MV-4-11 (cell line): ENCODE measurements at places on chromosomes 7 and 10.

- no peak for DNase-seq
Observed at GRCh38 chr7:69309601-69310000, 288.7 kb upstream of the AUTS2 start.

DNA sequence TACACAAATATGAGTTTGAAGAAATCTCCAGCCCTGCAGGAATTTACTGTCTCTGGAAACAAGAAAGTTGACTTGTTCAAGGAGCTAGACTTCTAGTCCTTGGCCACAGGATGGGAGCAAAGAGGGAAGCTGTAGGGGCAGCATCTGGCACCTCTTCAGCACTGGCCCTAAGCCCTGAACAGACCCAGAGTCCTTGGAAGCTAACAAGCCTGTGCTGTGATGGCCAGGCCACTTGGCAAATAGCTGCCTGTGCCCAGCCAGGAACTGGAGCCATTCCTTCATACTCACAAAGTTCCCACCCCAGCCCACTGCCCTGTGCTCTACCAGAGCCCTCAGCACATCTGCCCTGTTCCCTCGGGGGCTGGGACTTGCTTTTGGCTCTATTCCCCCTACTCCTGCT is 9.4 kb upstream of the COL13A1 start:
- no peak for DNase-seq

DNA sequence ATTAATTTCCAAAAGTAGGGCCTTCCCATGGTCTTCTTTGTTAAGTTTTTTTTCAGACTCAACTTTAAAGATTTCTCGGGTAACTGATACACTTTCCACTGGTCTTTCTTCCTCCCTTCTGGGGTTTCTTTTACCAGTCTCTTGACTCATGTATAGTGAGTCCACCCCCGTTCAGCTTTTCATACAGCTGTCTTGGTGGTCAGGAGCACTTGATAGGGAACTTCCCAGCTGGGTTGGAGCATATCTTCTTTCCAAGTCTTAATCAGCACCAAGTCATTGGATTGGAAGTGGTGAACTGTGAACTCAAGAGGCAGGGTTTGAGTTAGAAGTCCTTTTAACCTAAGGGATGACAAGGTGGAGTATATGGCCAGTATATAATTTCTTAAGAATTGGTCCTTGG is 29.2 kb upstream of the ELOVL3 start:
- DNase-seq: no peak

- DNase-seq: no peak
Observed at GRCh38 chr7:1977059-1977875, 255.5 kb downstream of the MAD1L1 start.

- DNase-seq: no peak
Observed at GRCh38 chr10:132487241-132488135, 50.1 kb upstream of the INPP5A start.

- DNase-seq: no peak
Observed at GRCh38 chr7:17472518-17472917, 174.1 kb downstream of the AHR start.

DNA sequence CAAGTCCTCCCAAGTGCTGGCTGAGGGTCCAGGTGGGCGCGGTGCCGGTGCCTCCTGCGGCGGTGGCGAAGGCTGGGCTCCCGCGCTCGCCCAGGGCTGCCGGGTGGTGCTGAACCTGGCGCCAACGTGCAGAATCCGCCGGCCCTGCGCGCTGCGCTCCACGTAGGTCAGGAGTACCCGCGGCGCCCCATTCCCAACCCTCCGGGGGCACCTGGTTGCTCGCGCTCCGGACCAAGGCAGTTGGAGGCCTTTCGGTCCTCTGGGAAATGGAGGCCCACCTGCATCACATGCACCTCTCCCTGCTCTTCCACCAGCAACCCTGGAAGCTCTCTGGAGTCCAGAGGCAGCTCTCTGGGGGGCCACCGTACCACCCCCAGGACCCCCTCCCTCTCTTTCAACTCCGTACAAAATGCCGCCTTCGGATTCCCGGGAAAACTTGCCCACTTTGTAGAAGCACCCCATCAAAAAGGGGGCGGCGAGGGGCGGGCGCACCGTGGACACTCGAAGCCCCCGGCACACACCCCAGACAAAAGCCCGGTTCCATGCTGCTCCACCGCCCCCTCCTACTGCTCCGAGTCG is 745 bp downstream of the SLC16A9 start:
- DNase-seq: no peak

DNA sequence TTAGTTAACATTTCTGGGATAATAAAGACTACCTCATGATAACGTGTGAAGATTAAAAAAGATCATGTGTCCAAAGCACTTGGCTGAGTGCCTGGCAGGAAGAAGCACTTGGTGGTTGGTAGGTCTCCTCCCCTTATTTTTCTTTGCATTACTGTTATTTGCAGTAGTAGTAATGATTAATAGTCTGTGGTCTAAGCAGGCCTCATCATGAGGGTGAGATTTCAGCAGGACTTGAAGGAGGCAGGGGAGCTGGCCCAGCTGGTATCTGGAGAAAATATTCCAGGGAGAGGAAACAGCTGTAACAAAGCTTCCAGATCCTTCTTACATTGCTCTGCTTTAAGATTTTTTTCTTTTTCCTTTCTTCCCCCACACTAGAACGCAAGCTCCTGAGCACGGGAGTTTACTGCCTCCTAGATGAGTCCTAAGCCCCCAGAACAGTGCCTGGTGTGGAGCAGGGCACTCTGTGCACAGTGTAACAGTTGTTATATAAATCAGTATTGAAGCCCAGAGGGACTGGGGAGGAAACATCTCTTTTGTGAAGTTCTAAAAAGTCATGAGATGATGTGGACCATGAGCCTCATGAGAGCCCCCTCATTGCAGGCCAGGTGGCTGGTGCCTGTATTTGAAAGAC is 31.1 kb upstream of the RHEB start:
- DNase-seq: no peak

GRCh38 chr7:75716992-75717626 is 21.6 kb downstream of the HIP1 start:
- DNase-seq: no peak

GRCh38 chr7:23788843-23789242 is 78.8 kb downstream of the STK31 start:
- DNase-seq: no peak

- no peak for DNase-seq
Observed at GRCh38 chr10:116614796-116615195, 6.0 kb upstream of the PNLIPRP2 start.

GRCh38 chr10:77539147-77539935 is 98.3 kb downstream of the KCNMA1 start:
- no peak for DNase-seq

- no peak for DNase-seq
Observed at GRCh38 chr7:155556763-155557162, 10.4 kb upstream of the CNPY1 start.

DNA sequence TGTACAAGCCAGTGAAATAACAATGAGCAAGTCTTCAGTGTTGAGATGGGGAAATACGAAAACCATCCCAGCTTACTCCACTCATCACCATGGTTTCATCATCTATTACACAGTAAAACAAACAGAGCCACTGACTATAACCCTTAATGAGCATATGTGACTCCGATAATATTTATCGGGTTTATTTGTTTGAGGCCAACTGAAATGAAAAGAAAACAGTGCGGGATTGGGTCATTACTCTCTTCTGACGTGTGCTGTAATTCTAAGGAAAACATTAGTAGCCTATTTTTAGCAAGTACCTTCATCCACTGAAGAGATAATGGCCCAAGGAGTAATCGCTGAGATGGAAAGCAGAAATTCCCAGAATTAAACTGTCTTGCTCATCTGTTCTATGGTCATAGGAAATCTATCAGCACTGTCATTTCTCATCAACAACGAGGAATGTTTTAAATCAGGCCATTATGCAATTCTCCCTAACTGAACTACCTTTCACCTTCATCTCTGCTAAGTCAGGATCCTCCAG is 716.5 kb downstream of the INHBA start:
- DNase-seq: no peak

GRCh38 chr7:82335927-82336326 is 107.7 kb downstream of the CACNA2D1 start:
- no peak for DNase-seq

DNA sequence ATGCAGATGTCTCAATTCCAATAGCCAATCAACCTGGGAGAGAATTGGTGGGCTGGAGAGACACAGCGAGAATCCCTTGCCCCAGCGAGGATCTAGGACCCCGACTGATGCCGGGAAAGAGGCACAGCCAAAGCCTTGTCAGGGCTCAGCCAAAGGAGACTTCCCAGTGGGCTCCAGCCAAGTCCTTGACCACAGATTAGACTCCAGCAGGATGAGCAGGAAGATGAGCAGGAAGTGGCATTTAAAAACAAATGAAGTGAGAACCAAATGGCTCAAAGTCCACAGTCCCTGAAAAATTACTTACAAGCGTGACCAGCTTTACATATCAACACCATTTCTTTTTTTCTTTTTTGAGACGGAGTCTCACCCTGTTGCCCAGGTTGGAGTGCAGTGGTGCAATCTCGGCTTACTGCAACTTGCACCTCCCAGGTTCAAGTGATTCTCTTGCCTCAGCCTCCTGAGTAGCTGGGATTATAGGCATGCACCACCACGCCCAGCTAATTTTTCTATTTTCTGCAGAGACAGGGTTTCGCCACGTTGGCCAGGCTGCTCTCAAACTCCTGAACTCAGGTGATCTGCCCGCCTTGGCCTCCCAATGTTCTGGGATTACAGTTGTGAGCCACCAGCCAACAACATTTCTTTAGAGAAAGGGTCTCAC is 40.2 kb downstream of the CTBP2 start:
- no peak for DNase-seq

DNA sequence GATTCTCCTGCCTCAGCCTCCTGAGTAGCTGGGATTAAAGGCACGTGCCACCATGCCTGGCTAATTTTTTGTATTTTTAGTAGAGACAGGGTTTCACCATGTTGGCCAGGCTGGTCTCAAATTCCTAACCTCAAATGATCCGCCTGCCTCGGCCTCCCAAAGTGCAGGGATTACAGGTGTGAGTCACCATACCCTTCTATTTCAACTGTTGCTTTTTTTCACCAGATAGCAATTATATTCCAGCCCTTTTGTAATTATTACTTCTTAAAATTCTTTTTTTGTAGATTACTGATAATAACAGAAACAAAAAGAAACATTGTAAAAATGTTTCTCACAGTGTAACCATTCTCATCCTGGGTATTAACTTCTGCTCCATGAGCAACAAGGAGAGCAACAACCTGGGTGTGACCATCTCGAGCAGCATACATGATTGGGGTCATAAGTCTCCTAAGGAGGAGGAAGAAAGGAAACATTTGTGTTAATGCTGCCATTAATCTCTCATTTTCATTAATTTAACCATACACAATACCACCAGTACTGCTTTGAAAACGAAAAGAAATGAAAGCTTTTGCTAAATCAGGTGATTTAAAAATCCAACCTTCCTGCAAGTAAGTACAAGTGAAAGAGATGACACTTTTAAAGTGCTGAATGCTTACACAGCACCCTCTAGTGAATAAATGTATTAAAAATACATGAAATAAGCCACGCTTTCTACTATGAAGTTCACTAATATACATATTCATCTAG is 41.8 kb downstream of the ASZ1 start:
- DNase-seq: no peak

DNA sequence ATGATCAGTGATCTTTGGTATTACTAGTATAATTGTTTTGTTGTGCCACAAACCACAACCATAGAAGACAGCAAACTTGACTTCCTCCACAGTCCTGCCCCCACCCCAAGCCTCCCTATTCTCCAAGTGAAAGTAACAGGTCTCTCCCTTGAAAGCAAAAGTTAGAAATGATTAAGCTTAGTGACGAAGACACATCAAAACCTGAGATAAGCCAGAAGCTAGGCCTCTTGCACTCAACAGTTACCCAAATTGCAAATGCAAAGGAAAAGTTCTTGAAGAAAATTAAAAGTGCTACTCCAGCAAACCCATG is 7.5 kb downstream of the SAR1A start:
- peak; percentile 69 for DNase-seq

DNA sequence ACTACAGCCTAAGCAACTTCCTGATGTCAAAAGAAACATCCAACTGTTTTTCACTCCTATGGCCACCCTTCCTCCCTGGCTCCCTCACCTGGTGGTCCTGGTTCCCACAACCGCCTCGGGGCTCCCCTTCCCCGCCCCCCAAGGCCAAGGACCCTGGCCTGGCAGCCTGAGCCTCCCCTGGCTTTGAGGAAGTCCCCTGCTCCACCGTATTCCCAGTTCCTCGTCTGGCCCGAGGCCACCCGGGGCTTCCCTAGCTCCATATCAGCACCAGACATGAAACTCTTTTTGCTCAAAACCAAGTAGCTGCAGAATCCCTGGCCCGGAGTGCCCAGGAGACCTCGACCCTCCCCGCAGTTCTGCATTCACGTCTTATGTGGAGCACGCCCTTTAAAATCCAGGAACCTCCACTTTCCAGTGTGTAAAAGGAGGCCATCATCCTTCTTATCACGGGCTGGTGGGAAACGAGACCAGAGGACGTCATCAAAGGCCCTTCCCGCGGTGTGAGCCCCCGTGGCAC is 82.9 kb downstream of the PRKAG2 start:
- DNase-seq: peak; percentile 27

DNA sequence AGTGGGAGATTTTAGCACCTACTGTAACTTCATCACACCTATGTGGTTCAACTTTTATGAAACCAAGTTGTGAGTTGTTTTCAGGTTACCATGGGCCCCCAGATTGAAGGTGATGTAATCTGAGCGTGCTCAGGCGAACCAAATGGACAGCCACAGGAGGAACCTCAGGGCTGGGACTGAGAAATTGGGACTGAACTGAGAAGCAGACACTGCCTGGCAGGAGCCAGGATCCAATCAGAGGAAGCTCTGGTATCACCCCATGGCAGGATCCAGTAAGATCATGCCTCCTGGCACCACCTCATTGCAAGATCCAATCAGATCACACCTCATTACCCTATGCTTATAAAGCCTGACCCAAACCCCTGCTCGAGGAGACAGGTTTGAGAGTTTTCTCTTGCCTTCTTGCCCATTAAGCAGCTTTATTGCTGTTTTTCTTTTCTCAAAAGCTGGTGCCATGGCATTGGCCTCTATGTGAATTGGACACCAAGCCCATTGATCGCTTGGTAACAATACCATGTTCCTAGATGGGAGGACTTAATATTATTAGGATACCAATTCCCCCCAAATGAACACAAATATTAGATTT is 43.2 kb upstream of the GDF10 start:
- DNase-seq: peak; percentile 26

DNA sequence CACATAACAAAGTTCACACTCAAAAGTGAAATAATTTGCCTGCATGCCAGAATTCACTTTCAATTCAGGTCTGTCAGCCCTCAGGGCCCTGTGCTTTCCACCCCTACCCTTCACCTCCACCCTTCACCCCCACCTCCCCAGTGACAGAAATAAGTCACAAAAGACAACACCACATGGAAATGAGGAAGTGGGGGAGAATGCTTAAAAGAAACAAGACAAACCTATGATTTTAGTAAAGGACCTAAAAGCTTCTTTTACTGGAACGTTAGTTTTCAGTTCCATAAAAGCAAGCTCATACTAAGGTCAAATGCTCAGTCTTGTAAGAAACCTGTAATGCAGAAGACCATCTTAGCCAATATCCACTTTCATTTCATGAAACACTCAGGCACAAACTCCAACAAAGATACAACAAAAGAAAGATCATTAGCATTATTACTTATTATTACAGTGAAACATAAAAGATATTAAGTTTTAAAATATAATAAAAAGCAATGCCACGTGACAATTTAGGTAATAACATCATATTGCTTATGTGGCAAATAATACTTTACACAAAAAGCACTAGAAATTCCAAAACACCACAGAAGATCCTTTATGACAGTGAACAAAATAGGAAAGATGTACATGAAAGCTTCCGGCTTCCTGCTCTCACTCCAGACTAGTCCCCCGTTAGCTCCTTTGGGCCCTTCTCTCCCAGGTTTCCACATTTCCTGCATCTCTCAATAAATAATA is 112.1 kb downstream of the LMBR1 start:
- peak; percentile 94 for DNase-seq

GRCh38 chr10:79995979-79996634 is 47.2 kb upstream of the SFTPD start:
- no peak for DNase-seq

GRCh38 chr7:29095631-29096445 is 50.5 kb downstream of the CPVL start:
- peak; percentile 59 for DNase-seq
